Activated CD4-positive, alpha-beta T cell treated with anti-CD3 and anti-CD28 coated beads, Interleukin-2, amount 50 U/mL, for 24 hours (primary cell): ENCODE measurements at places on chromosomes 11 and 22.

- DNase-seq, result no peak
Observed at GRCh38 chr11:66864172-66864901, 7.5 kb downstream of the LRFN4 start.

- no peak for DNase-seq
Observed at GRCh38 chr22:37481347-37481907, 4.8 kb downstream of the MFNG start.

GRCh38 chr22:37740455-37741311, 43.8 kb downstream of the TRIOBP start:
- DNase-seq, result no peak

DNA sequence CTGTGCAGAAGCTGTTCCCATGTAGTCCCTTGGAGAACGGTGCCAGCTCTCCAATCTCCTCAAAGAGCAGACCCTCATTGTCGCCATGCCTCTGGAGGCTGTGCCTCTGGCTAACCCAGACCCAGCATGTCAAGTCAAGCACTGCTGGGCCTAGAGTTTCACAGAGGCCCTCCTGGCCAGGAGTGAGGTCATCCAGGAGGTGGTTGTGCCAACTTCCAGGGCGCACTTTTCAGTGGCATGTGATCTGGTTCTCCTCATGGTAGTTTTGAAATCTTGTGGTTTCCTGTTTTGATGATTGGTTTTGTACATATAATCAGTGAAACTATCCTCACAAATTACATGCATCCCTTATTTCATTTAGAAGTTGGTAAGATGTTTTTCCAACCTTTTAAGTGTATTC, 78.9 kb downstream of the PPFIBP2 start:
- no peak for DNase-seq

- DNase-seq, result no peak
Observed at GRCh38 chr11:95302211-95302610, 71.2 kb upstream of the SESN3 start.

DNA sequence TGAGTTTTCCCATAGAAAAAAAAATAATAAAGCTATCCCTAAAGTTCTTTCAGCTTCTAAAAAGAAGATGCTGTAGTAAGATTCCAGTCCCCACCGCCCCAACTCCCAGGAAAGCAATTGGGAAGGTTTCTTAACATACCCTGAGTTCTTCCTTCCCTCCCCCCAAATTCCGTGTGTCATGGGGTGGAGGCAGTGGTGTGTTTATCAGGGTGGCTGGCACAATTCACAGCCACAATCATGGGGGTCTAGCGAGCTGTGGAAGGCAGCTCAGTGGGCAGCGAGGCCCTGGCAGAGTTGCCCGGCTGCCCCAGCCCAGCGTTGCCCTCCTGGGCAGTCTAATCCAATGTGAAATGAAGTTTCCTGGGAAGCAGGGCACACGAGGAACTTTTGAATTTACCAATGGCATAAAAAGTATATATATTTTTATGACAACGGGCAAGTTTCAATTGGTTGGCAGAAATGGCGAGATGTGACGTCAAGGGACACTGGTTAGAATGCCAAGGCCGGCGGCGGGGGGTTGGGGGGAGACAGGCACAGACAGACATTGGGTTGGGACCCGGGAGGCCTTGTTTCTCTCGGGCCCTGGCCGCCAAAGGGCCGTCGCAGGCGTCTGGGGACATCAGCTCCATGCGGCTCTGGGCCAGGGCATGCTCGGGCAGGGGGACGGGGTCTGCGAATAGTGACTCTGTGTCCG, 80.7 kb upstream of the PPARA start:
- no peak for DNase-seq

GRCh38 chr11:58844361-58845005, at the start of gene GLYATL2:
TSS of gene GLYATL2 (minus strand) at chr11:58844704. CDS start at chr11:58839612, 5,092 bp downstream.
- DNase-seq, result no peak

GRCh38 chr11:104654181-104654813, 244.0 kb downstream of the CASP12 start:
- no peak for DNase-seq

- no peak for DNase-seq
Observed at GRCh38 chr11:61332281-61332796, 566 bp downstream of the DDB1 start.
